Astrocyte of the cerebellum (primary cell): ENCODE measurements at places on chromosomes 12 and 14.
A peak's percentile ranks its signal among the peaks of the same experiment; 100 is the strongest.

DNA sequence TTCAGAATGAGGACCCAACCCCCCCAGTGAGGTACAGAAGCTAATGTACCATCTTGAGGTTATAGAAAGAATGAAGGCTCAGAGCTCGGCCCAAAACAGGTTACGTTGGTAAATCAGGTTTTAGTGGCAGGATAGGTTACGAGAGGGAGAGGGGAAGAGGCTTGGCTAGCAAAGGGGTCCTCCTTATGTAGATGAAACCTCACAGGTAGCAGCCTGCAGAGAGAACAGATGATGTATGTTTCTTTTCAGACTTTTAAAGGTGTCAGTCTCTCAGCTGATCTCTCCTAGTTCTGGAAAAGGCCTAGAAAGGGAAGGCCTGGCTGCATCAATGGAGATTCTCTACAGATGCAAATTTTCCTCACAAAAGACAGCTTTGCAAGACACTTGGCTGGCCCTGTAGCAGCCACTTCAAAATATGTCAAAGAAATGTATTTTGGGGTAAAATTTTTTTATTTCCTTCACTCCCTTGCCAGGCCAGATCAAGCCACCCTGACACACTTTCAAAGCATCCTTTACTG is 71.7 kb upstream of the CPSF6 start:
- DNase-seq: no peak

DNA sequence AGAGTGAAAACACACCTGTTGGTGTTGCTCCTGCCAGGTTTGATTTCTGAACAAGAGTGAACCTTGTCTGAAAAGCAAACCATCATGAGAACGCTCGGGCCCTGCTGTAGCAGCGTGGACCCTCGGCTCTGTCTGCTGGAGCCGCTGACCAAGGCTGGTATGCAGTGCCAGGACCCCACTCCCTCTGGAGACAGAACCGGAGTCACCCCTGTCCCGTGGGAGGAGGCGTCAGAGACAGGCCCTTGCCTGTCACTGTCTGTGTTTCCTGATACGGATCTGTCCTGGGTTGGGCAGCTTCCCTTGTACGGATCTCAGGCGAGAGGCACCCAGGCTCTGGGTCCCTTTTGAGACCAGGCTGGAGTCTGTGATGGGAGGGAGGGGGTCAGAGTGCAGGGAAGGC is 111.6 kb downstream of the ADGRD1 start:
- DNase-seq: no peak

- DNase-seq: peak; percentile 96
These were observed 29.6 kb downstream of the EEA1 start for GRCh38 chr12:92899386-92900001.

GRCh38 chr12:65419284-65420072 is 141.0 kb downstream of the MSRB3 start:
- no peak for DNase-seq

DNA sequence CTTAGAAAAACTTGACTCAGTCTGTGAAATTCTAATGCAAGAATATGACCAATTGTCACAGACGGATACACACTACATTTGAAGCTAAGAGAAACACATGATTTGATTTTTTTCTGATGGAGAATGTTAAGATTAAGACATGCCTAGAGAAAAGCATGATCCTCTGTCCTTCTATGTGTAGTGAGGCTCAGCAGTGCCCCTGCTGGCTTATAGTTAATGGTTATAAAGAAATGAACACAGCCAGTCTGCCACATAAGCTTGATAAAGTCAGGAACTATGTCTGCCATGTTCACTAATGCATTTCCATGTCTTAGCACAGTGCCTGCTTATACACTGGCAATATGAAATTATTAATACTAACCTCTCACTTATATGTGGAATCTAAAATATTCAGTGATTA is 168.1 kb upstream of the DAAM1 start:
- DNase-seq: peak; percentile 3

DNA sequence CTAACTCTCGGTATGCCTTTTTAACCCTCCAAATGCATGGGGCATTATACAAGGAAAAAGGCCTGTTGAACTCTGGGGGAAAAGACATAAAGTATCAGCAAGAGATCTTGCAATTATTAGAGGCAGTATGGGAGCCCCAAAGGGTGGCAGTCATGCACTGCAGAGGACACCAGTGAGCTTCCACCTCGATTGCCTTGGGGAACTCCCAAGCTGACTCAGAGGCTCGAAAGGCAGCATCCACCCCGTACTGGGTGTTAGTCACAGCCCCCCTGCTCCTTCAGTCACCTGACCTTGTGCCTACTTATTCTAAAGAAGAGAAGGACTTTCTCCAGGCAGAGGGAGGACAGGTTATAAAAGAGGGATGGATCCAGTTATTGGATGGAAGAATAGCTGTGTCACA is 781.4 kb upstream of the TMEM132C start:
- DNase-seq: peak; percentile 69

DNA sequence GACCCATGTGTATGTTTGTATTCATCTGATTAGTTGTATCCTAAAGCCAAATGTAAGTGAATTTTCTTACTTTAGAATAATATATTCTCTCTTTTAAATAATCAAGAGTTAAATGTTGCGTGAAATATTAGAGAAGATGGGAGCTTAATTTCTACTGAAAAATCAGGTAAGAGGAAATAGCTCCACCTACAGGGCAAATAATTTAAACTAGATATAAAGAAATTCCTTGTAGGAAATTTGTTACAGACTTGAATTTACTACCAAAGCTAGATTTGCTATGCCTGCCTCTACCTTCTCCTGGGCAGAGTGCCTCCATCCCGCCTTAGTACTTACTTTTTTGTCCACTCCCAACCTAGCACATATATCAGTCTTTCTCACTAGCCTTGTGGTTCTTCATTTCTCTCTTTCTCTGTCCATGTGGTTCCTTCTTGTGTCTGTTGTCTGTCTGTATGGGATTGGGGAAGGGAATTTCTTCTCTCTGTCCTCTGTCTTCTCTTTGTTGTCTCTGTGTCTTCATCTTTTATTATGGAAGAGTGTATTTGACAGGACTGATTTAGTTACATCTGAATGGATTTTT is 44.7 kb downstream of the PALS1 start:
- DNase-seq: peak; percentile 55
